ENCODE measurements at places on chromosomes 11 and 22.
A peak's percentile ranks its signal among the peaks of the same experiment; 100 is the strongest.

GRCh38 chr11:15006139-15006759 is 34.1 kb upstream of the CALCA start:
- no peak for DNase-seq

GRCh38 chr22:49035818-49036457 is 791.7 kb downstream of the BRD1 start:
- no peak for DNase-seq

DNA sequence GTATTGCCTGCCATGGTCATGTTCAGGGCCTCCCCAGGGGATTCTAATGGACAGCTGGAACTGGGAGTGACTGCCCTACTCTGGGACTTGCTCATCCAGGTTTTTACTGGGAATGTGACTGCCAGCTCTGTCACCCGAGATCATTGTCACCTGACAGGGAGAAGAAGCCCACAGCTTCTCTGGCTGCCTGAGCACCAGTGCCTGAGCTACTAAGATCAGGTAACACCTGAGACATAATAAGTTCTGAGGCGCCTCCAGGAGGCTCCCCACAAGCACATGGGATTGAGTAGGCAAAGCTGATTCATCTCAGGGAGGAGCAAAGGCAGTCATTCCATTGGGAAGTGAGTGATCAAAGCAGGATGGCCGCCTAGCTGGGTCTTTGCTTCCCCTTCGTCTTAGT is 84.2 kb upstream of the GALNT18 start:
- no peak for DNase-seq

GRCh38 chr22:18091916-18092526 is 14.2 kb downstream of the PEX26 start:
- DNase-seq, result peak; percentile 23

DNA sequence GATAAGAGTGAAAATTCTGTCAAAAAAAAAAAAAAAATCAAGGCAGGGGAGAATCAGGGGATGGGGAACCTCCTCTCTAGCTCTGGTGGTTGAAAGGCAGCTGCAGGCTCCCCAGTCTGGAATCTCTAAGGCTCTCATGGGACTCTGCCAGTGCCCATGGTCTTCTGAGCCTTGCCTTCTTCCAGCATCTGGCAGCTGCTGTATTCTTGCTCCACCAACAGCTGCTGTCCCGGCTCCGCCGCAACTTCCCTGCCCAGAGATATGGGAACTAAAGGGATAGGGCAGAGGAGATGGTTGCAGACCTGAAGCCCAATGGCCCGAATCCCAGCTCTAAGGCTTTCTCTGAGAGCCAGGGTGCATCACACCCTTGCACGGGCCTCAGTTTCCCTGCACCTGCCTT is 49.5 kb upstream of the PHF21B start:
- DNase-seq, result no peak

DNA sequence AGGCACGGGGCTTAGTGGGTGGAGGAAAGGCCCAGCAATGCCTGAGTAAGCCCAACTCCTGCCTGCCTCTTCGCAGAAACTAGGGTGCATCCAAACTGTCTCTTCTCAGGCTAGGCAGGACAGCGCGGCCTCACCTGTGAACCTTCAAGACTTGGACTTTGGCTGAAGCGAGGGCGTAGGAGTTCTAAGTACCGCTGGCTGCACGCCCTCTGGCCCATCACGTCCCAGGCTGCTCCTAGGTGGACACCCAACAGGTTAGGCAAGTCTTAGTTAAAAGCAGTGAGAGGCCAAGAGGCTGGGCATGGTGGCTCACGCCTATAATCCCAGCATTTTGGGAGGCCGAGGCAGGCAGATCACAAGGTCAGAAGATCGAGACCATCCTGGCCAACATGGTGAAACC is 1.8 kb upstream of the DDB2 start:
- no peak for DNase-seq

DNA sequence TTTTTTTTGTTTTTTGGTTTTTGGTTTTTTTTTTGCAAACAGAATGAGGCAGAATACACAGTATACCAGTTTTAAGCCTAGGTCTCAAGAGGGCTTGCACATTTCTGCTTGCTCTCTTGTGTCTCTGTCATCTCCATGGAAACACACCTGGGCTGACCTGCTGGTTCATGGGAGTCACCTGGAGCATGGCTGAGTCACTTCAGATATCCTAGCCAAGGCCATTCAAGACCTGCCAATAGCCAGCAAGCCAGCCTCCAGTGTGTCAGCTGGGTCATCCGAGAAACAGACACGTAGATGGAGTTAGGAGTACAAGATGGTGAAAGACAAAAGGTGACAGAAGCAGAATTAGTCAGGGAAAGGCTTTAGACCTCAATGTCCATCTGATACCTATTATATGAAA is 124.2 kb upstream of the SEZ6L start:
- DNase-seq, result no peak

DNA sequence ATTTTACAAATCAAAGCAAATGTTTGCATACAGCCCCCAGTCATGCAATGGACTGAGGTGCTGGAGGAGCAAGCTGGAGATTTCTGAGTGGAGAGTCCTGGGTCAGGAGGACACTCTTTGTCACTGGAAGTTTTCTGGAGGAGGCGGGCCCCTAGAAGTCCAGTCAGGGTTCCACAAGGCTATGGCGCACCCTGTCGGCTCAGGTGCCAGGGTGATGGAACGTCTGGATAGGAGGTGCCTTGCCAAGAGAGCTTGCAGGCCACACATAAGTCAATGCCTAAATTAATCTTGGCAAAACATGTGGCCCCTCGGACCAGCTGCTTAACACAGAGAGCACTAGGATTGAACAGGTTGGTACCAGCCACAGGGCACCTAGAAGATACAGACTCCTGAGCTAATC is 174.7 kb upstream of the CADM1 start:
- DNase-seq, result no peak

DNA sequence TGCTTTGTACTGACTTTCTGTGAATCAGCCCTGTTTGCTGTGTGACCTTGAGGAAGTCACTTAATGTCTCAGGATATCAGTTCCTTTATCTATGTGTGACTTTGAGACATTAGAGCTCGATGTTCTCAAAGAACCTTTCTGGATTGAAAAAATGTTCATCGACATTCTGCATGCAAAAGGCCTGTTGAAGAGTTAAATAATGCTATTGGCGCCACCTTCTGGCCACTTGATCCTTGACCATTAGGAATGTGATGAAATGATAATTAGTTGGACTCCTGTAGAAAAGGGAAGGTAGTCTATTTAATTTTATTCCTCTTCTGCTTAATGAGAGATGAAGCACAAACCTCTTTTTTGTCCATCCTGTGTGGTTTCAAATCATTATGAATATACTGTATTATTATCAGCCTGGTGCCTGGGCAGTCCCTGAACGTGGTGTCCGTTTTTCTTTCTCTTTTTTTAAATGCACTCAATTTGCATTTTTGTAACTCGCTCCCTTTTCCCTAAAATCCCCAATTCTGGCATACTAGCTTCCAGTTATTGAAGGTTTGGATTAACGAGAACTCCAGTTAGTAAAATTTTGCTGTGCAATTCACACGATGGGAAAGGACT is 20.7 kb downstream of the ELF5 start:
- peak; percentile 23 for DNase-seq

DNA sequence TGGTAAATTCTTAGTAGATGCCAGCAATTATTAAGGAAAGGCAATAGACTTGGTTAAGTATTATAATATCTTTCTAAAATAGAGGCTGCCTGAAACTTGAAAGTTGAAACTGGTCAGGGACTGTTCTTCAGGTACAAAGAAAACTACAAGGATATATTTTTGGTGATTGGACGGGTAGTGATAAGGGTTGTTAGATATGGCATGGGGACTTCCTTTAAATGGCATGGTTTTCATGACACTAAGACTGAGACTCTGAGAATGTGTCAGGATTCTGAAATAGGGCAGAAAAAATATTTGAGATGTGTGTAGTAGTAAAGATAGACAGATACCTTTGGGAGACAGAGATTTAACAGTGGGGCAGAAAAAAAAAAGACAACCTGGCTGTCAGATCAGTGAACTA is 108.4 kb upstream of the SLC5A12 start:
- no peak for DNase-seq

DNA sequence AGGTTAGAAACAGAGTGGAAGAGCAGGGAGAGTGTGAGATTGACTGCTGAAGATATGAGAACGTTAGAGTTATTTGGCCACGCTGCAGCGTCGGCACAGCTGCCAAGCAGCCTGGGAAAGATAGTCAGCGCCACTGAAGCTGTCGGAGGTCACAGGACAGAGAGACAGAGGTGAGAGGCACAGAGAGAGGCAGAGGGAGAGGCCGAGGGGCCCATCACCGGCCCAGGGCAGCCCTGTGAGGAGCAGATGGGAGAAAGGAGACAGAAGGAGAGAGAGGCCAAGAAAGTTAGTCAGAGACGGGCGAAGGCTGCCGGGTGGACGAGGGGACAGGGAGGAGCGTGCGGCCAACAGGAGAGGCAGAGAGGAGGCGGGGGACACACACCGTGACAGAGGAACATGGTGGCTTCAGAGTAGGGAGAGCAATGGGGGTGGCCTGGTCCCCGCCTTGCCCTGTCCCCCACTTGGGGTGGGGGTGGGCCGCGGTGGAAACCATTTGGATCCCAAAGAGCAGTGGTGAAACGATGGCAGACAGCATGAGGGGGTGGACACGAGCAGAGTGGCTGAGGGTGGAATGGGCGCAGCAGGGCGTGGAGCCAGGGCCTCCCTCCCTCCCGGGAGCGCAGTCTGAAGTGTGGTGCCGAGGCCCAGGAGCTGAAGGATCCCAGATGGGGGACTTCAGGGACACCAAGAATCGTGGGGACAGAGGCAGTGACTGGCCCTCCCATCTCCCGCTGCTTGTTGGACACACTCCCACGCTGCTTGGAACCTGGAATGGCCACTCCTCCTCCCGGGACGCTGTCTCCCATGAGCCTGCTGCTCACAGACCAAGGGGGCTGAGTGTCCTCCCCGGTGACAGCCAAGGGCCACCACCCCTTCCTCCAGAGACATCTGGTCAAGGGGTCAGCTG is 26.6 kb downstream of the LRRC10B start:
- DNase-seq, result no peak

GRCh38 chr11:127307700-127308099 is 307.1 kb upstream of the KIRREL3 start:
- no peak for DNase-seq

- DNase-seq, result peak; percentile 52
These were observed 43.2 kb upstream of the DLAT start for GRCh38 chr11:111982019-111982464.

DNA sequence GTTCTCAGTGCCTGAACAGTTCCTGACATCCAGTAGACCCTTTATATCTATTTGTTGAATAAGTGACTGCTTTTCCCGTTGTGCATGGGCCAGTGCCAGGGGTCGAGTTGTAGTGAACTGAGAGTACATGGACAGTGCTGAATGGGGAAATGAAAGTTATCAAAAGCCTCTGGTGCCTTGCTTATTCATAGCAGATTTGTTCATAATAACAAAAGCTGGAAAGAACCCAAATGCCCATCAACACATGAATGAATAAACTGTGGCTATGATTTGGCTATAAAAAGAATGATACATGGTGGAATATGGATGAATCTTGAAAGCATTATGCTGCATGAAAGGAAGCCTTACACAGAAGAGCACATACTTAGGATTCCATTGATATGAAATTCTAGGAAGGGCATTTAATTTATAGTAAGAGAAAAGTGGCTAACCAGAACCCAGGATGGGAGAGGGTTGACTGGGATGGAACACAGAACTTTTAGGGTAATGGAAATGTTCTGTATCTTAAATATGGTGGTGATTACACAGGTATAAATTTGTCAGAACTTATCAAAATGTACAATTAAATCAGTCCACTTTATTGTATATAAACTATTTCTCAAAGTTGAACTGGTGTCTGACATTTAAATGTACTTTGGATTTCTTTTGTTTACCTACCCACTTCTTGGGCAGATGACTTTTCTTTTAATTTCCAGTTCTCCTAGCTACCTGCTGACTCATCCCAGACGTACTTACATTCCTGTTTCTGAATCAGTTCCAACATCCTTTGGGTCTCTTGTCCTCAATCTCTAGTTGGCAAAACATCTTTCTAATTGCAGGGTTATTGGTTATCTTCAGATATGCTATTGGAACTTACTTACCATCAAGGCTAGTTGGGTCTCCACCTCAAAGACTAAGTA is 42.8 kb downstream of the PACS1 start:
- no peak for DNase-seq

DNA sequence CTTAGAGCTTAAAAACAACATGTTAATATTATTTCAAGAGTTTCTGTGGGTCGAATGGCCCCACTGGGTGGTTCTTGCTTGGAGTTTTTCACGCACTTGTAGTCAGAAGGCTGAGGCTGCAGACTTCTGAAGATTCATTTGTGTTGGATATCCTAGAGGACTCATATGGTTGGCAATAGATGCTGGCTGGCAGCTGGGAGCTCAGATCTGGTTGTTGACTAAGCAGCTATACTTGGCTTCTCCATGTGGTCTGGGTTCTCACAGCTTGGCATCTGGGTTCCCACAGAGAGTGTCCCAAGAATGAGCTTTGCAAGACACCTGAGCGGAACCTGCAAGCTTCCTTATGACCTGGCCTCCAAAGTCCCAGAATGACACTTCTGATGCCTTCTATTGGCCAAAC is 163.9 kb upstream of the ZC3H12C start:
- DNase-seq, result no peak
